ENCODE measurements at places on chromosomes 2 and 18.

- DNase-seq: peak; percentile 28
Measured at GRCh38 chr2:45964223-45964841, 312.9 kb downstream of the PRKCE start.

GRCh38 chr2:50995610-50996009, 36.3 kb downstream of the NRXN1 start:
- no peak for DNase-seq

- no peak for DNase-seq
Measured at GRCh38 chr18:58715540-58715939, 44.3 kb downstream of the MALT1 start.

GRCh38 chr18:24923138-24923537, 428.8 kb downstream of the ZNF521 start:
- DNase-seq: no peak

DNA sequence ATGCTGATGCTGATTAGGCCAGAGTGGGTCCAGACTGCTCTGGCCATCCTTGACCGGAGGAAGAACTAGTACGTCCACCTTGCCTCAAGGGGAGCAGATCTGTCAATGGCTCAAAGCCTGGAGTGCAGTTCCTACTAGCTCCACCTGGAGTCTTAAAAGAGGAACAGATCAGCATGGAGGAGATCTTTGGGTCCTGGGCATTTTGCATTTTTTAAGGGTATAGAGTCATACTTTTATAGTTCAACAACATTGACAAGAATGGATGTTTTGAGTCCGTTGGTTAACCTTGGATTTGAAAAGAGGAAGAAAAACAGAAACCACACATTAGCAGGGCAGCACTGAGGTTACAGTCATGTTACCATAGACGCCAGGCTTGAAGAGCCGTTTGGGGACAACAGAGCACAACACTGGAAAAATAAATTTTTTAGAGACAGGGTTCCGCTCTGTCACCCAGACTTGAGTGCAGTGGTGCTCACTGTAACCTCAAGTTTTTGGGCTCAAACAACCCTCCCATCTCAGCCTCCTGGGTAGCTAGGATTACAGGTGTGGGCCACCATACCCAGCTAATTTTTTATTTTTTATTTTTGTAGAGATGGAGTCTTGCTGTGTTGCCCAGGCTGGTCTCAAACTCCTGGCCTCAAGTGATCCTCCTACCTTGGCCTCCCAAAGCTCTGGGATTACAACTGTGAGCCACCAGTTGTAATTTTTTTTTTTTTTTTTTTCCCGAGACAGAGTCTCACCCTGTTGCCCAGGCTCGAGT, 78.5 kb downstream of the PRKCE start:
- no peak for DNase-seq

GRCh38 chr2:105114551-105114950, 76.7 kb downstream of the MRPS9 start:
- DNase-seq: peak; percentile 55

GRCh38 chr2:74369976-74370375, 10.1 kb downstream of the DCTN1 start:
- DNase-seq: no peak

GRCh38 chr2:218031771-218032257, 29.0 kb upstream of the TNS1 start:
- no peak for DNase-seq

GRCh38 chr2:218400167-218400929, 680 bp downstream of the CTDSP1 start:
- DNase-seq: peak; percentile 21

DNA sequence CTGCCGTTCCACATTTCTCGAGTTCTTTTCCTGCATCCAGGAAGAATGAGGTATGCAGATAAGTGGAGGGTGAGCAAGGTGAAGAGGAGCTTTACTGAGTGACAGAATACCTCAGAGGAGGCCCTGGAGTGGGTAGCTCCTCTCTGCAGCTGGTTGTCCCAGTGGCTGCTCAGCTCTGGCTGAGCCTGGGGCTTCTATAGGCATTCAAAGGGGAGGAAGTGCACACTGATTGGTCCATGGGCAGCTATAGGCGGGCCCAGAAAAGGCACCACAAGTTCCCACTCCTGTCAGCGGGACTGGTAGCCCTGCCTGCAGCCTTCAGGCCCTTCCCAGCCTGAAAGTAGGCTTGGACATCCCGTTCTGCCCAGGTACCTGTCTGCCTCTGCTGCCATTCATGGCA, 94.7 kb downstream of the DOK6 start:
- DNase-seq: no peak

DNA sequence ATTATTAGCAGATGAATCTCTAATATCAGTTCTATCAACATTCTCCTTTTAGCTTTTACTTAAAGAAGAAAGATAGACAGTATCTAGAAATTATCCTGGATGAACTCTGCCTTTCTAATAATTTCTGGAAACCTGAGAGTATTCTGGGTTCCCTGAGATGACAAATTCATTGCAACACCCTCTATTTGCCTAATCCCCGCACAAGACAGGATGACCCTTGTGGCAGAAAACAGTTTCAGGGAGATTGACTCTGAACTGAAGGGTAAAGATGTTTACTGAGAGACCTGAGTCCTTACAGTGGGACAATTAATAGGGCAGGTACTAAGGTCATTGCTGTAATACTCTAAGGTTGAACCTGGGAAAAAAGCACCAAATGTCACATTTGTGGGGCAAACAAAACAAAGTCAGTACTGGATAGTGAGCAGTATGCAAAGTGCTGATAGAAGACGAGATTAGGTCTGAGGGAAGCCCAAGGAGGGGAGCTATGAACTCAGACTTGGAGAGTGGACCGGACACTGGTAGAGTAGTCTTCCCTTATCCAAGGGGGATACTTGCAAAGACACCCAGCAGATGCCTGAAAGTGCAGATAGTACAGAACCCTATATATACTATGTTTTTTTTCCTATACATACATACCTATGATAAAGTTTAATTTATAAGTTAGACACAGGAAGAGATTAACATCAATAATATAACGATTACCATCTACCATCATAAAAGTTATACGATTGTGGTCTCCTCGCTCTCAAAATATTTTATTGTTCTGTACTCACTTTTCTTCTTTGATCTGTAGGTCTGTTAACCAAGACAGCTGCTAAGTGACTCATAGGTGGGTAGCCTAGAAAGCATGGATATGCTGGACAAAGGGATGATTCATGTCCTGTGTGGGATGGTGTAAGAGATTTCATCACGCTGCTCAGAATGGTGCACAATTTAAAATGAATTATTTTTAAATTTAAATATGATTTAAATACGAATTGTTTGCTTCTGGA, 148.3 kb upstream of the KLHL14 start:
- DNase-seq: no peak

DNA sequence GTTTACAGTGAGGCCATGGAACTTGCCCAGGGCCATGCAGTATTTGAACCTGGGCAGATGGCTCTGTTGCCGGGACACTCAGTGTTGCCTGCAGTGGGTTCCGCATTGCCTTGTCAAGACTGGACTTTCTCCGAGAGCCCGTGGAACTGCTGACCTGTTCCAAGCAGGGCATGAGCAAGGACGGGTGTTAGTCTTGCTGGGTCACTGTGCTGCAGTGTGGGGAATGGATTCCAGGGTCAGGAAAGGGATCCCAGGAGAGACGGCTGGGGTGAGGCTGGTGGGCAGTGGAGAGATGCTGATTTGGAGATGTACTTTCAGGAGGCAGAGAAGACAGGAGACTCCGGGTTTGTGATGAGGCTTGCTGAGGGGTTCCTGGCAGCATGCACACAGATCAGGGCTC, 348.7 kb upstream of the HS6ST1 start:
- no peak for DNase-seq

- no peak for DNase-seq
Measured at GRCh38 chr2:82728090-82728489, 1731.0 kb downstream of the SUCLG1 start.

DNA sequence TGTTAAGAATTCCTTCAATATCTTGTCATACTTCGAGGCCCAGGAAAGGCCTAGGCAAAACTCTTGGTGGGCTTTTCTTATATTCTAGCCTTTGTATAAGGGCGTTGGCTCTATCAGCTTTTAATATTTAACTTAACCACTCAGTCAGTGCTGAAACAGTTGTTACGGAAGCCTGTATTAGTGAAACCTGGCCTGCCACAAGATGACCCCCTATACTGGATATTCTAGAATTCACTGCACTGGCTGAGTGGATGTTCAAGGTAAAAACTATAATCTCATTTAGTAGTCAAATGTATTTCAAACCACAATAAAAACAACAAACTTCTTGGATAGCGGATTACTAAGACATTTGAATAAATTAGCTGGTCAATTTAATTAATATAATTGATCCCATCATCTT, 91.7 kb upstream of the HNMT start:
- no peak for DNase-seq

GRCh38 chr2:161128885-161129284, 31.3 kb upstream of the TANK start:
- no peak for DNase-seq

DNA sequence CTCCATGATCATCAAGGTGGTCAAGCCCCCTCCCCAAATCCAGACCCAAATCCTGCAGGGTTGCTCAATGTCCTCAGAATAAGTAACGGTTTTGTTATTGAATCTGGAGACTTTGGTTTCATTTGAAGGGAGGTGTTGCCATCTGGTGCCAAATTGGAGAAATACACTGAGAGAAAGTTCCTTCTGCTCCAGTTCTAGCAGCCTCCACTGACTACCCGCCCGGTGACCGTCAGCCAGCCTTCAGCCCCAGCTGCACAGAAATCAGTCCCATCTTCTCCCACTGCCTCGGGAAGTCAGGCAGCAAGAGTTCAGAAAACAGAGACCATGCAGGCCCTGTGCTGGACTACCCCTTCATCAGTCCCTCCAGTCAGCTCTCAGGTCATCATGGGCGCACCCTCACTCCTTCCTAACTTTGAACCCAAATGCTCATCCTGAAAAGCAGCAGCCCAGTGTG, 38.7 kb downstream of the PKDCC start:
- peak; percentile 73 for DNase-seq

- no peak for DNase-seq
Measured at GRCh38 chr2:1026141-1026540, 75.5 kb downstream of the SNTG2 start.

DNA sequence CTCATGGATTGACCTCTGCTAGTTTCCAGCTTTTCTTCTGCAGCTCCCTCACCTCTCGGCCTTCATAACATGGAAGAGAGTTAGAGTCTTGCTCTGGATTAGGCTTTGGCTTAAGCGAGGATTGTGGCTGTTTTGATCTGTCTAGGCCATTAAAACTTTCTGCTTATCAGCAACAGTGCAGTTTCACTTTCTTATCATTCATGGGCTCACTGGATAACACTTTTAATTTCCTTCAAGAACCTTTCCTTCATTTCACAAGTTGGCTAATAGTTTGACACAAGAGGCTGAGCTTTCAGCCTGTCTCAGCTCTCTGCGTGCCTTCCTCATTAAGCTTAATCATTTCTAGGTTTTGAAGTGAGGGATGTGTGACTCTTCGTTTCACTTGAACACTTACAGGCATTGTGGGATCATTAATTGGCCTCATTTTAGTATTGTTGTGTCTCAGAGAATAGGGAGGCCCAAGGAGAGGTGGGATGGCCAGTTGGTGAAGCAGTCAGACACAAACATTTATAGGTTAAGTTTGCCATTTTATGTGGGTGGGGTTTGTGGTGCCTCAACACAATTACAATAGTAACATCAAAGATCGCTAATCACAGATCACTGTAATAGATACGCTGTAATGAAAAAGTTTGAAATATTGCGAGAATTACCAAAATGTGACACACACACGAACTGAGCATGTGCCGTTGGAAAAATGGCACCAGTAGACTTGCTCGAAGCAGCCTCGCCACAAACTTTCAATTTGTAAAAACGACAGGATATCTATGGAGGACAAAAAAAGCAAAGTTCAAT, 129.3 kb downstream of the ZNF236 start:
- DNase-seq: no peak

- DNase-seq: no peak
Measured at GRCh38 chr2:144234542-144234871, 285.4 kb downstream of the ZEB2 start.

GRCh38 chr2:66433945-66434678, 813 bp upstream of the MEIS1 start:
- no peak for DNase-seq

- no peak for DNase-seq
Measured at GRCh38 chr18:77092104-77093066, 40.2 kb downstream of the MBP start.

GRCh38 chr2:178510384-178510783, 30.1 kb downstream of the PLEKHA3 start:
- no peak for DNase-seq

- no peak for DNase-seq
Measured at GRCh38 chr2:95058466-95058988, 33.0 kb downstream of the MAL start.
